ENCODE measurements at places on chromosomes 1 and 21.

- DNase-seq: no peak
Measured at GRCh38 chr1:17688217-17688810, 66.8 kb upstream of the ACTL8 start.

GRCh38 chr1:228282329-228283042 is 74.6 kb downstream of the OBSCN start:
- DNase-seq: no peak

- DNase-seq: no peak
Measured at GRCh38 chr1:57623791-57624538, 200.1 kb upstream of the DAB1 start.

- DNase-seq: no peak
Measured at GRCh38 chr21:31366825-31367224, 22.8 kb upstream of the TIAM1 start.

DNA sequence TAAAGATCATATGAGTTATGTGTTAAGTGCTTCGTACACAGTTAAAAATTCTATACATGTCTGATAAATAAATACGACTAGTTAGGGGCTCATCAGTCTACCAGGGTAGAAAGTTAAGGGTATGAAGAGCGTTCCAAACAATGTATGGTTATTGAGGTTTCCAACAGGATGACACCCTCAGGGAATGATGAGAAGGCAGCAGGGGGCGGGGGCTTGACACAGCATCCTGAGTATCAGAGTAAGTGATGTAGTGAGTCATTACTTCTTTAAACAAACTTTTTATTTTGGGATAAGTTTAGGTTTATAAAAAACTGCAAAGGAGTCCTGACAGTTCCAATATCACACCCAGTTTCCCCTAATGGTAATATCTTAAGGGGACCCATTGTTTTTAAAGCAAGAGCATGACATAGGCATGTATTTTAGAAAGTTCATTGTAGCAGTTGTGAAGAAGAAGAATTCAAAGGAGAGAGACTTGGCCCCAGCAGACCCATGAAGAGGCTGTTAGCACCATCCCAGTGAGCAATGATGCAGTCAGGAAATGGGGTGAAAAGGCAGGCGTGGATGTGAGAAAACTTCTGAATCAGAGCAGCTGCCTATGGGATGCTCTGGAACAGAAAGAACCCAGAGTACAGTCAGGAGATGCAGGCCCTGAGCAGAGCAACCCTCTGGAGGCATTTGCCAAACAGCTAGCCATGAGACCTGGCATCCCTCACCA is 15.0 kb upstream of the PSMB2 start:
- DNase-seq: no peak

GRCh38 chr1:226937940-226938725 is 2.0 kb upstream of the COQ8A start:
- DNase-seq: no peak

DNA sequence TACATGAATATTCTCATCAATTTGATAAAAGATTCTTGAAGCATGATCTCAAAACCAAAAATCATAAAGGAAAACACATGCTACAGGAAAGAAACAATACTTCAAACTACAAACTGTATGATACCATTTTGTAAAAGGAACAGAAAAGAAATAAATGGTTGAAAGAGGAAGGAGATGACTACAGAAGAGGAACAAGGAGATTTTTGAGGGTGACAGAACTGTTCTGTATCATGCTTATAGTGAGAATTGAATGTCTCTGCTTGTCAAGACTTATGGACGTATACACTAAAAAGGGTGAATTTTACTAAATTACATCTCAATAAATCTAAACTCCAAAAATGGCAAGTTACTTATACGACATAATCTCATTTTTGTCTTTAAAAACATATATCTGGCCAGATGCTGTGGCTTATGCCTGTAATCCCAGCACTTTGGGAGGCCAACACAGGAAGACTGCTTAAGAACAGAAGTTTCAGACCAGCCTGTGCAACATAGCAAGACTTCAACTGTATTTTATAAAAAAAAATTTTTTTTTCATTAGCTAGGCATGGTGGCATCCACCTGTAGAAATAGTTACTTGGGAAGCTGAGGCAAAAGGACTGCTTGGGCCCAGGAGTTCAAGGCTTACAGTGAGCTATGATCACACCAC is 125.4 kb downstream of the EIF4G3 start:
- DNase-seq: no peak

- DNase-seq: no peak
Measured at GRCh38 chr1:33823830-33824229, 40.0 kb upstream of the HMGB4 start.

GRCh38 chr1:181506563-181507353 is 23.4 kb downstream of the CACNA1E start:
- DNase-seq: no peak

DNA sequence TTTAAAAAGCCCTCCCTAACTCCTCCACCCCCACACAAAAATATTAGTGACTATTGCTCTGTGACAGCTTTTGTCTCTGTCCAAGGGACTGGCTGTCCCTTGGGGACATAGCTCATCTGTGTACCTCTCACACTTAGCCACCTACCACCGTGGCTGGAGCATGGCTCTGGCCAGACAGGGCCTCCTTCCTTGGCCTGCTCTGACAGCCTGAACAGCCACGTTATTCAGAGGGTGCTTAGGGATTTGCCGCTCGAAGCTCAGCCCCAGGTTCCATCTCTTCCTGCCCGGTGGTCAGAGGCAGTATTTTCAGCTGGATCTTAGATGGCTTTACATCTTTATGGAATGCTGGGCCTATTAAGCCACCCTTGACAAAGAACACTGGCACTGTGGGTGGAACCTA is 6.1 kb upstream of the CELSR2 start:
- no peak for DNase-seq

DNA sequence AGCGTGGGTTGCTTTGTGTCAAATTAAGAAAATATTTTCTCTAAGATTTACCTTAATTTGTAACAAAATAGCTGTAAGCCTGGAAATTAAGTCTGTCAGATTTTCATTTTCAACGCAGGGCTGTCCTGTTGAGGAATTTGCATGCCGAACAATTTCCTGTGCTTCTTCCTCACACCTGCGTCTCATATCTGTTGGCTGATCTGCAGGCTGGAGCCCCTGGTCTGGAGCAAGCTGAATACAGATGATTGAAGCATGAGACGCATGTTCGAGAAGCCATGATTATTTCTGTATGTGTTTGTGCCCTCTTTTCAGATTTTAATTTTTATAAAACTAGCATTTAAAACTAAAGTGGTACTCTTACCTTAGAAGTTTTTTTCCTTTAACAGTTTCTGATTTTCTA is 9.8 kb downstream of the MIXL1 start:
- peak; percentile 91 for DNase-seq

DNA sequence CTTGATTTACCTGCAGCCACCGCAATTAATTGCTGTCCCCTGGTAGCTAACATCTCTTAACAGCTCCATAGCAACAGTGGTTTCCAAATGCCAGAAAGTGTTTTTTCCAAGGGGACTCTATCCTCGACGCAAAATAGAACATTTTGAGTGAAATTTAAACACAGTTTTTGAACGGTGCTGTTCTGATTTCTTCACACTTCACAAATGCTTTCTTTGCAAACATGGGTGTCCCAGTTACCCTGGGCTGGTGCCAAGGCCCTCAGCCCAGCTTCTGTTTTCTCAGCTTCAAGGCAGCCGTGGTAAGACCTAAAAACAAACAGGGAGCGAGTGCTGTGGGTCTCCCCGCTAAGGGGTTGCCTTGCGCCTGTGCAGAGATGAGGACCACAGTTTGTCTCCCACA is 147.3 kb upstream of the VAMP3 start:
- DNase-seq: no peak

GRCh38 chr1:240705579-240705978 is 93.6 kb upstream of the GREM2 start:
- no peak for DNase-seq

DNA sequence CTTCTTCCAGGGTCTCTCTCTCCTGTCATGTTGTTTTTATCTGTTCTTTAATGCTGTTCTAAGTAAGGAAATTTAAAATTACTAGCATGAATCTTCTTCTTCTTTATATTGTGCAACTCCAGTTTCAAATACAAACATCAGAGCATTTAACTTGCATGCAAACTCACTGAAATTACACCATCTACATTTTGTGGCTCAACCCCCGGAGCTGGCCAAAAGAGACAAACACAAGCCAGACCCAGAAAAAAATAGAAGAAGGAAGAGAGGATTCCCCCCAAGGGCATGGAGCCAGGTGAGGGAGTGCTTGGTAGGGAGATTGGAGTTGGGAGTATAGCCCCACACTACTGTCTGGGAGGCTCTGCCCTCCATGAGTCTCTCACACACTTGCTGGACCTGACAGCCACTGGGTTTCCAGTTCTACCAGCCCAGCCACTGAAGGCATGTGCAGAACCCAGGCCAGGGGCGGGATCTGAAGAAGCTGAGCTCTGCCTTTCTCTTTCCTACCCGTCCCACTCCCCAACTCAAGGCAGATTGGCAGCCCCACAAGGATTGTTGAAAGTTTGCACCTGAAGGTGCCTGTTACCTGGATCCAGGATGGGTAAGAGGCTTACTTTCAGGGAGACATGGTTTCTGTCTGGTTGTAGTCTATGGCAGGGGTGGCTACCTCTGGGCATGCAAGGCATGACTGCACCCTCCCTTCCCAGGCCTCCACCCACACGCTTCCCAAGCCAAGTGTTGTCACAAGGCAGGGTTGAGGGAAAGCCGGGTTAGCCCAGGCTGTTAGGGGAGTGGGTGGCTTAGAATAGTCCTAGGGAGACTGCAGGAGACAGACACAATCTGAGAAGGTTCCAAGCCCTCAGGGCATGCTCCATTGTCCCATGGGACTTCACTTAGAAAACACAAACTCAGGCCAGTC is 297.2 kb downstream of the TGFB2 start:
- no peak for DNase-seq

DNA sequence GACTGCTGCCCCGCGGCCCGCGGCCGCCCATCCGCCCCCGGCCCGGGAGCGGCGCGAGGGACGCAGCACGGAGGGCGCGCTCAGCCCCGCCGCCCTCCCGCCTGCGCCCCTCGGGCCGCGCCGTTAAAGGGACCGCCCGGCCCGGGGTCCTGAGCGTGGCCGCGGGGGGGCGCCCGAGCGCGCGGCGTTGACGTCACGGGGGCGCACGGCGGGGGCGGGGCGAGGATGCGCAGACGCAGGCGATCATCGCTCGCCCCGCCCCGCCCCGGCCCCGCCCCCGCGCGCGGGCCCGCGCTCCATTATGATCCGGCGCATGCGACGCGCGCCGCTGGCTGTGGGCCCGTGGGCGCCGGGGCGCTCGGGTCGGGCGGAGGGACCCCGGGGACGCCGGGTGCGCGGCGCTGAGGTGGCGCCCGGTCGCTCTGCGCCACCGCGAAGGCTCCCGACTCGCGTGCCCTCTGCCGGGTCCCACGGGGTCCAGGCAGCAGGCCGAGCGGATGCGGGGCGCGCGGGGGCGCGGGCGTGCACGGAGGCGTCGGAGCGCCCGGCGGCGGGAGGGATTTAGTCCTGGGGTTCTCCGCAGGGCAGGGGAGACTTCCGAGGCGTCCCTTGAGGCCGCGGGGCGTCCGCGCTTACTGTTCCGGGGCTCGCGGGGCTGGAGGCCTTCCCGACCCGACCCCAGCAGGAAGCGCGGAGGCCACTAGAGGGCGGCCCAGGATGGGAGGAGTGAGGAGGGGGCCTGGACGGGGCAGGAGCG is at the start of gene DVL1:
DVL1 (minus strand) TSS at position 163 of the 757 bp plus-strand sequence. CDS start 353 bp downstream, outside the sequence.
- peak; percentile 79 for DNase-seq

Measured in NAMALWA (cell line).